Effector memory CD8-positive, alpha-beta T cell (primary cell): ENCODE measurements at places on chromosomes 4 and X.

DNA sequence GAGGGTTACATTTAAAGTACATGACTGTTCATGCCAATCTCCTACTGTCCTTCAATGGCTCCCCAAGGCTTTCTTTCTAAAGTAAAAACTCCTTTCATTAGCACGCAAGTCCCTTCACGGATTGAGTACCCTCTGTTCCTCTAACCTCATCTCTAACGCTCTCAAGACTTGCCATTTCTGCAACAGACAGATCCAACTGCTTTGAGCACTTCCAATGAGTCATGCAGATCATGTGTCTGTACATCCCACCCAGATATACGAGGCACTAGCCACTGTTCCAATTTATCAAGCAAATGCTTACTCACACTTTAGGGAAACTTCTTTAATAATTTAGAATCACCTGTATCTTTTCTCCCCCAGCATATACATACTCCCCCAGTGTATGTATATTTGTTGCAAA lies 332.5 kb upstream of the ZFP42 start:
- no peak for DNase-seq

- DNase-seq, result peak; percentile 52
Measured at GRCh38 chr4:15963001-15963451, at the start of gene FGFBP2. FGFBP2 (minus strand) TSS chr4:15963175; CDS start chr4:15963129, 46 bp downstream.

DNA sequence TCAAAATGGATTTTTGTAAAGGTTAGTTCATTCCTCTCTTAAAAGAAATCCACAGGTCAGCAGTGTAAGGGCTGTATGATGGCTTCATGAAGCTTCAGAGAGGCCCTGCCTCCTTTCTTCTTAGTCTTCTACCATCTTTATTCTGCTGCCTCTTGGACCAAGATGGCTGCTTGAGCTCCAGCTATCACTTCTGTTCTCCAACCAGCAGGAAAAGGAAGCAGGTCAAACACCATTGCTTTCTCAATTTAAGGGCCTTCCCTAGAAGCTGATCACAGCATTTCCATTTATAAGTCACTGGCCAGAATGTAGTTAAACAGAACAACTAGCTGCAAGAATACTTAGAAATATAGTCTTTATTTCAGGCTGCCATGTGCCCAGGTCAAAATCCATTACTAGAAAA lies 336.8 kb upstream of the KLF3 start:
- no peak for DNase-seq

GRCh38 chr4:185019456-185020292 lies 1.4 kb downstream of the HELT start:
- no peak for DNase-seq

DNA sequence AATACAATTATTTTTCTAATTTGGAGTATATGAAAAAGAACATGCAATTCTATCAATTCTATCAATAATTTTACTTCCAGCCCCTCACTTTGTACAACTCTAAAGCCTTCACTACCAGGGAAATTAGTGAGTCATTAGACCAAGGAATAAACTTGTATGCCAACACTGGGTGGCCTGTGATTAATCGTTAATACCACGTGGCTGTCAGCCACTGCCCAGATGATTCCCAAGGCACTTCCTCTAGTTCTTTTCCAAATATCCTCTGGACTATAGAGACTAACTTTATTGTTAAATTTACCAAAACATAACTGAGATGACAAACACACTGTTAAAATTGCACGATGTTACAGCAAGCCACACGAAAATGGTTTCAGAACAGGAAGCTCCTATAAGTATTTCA lies 45.7 kb downstream of the MID1 start:
- no peak for DNase-seq

GRCh38 chr4:158208963-158209640 lies 1.2 kb upstream of the TMEM144 start:
- DNase-seq, result no peak

- no peak for DNase-seq
Measured at GRCh38 chr4:146621-147020, 22.3 kb downstream of the ZNF718 start.

GRCh38 chr4:157143369-157143768 lies 67.4 kb downstream of the GLRB start:
- no peak for DNase-seq

DNA sequence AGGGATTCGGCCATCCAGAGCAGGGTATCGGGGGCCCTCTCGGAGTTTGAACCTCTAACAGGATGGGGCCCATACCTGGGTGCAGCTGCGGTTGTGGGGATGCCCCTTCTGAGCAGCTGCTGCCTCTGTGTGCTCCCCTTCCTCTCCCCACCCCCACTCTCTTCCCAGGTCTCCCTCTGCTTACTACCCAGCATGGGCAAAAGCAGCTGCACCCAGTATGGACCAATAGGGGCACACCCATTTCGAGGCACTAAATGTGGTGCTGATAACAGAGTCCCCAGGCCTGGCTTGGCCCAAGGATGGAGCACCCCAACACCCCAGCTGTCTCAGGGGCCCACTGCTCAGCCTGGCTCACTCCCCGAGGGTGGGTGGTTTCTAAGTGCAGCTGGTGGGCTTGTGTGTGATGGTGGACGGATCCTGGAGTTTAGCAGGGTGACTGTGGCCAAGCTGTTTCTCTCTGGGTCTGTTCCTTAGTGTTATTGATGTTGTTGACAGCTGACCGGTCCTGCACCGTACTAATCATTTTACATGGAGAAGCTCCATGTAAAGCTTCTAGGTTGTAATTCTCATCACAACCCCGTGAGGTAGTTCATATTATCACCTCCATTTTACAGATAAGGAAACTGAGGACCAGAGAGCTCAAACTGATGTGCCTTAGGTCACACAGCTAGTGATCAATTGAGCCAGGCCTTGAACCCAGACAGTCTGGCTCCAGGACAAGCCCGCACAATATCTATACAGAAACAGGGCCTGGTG lies 13.1 kb upstream of the KIAA0232 start:
- no peak for DNase-seq

DNA sequence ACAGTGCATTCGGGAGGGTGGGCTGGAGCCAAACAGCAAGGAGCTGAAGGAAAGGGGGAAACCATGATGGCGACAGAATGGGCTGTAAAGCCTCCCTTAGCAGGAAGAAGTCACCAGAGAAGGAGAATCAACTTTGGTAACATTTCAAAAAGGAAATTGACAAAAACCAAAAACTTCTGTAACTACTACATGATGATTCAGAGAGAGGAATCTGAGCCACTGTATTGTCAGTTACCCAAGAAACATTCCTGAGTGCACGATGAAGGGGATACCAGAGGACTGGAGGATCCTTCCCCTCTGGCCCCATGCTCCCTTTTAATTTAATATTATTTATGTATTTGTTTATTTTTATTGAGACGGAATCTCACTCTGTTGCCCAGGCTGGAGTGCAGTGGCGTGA lies 26.3 kb downstream of the PDHA1 start:
- DNase-seq, result no peak

- no peak for DNase-seq
Measured at GRCh38 chr4:14693728-14694127, 308.6 kb upstream of the CPEB2 start.

DNA sequence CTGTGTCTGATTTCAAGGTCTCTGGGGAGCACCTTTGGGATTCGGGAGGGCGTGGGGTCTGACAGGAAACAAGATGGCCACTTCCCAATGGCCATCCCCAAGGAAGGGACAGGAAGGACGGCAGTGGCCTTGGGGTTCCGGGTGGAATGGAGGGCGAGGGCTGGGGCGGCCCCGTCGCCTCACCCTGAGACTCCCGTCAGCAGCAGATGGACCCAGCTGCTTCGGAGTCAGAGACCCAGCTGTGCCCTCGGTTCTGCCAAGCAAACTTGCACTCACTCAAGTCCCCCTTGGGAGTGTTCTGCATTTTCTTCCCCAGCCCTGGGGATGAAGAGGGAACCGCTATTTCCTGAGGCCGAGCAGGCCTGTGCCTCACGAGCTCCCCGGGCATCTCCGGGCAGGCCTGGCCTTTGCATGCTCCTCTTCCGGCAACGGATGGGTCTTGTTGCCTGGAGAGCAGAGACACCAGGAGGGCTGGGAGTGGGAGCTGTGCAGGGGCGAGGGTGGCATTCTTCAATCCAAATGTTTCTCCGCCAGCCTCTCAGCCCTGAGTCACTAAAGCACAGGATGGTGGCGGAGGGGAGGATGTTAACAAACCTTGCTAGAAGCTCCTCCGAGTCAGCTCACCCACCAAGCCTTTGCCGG lies 6.8 kb upstream of the DUSP9 start:
- no peak for DNase-seq

GRCh38 chr4:177681902-177682301 lies 239.7 kb upstream of the AGA start:
- DNase-seq, result no peak

DNA sequence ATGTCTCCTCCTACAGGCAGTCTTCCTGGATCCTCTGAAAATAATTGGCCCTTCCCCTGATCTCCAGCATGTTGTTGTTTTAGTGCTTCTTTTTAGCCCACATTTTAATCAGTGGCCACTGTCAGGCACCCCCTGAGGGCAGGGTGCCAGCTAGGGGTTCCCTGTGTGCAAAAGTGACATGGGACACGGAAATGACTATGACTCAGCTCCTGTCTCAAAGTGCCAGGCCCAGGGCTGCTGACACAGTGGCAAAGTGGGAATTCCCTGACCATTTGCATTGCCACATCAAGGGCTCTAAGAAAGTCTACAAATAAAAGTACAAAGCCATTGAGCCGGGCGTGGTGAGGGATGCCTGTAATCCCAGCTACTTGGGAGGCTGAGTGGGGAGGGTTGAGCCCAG lies 24.8 kb downstream of the HMX1 start:
- no peak for DNase-seq

DNA sequence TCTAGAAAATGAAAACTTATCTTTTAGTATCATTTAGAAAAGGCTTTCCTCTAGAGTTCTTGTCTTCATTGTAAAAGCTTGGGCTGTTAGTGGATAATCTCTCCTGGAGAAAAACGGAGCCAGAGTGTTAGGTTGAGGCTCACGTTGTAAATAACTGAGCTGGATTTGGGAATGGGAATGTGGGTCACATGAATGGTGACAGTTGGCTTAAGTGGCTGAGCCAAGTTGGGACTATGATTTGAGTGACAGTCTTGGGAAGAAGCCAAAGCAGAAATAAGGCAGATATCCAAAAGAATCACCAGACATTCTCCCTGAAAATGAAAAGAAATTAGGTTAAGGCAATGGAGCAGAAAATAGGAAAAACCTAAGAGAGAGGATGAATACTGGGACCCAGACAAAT lies 33.6 kb upstream of the PDGFC start:
- DNase-seq, result no peak

DNA sequence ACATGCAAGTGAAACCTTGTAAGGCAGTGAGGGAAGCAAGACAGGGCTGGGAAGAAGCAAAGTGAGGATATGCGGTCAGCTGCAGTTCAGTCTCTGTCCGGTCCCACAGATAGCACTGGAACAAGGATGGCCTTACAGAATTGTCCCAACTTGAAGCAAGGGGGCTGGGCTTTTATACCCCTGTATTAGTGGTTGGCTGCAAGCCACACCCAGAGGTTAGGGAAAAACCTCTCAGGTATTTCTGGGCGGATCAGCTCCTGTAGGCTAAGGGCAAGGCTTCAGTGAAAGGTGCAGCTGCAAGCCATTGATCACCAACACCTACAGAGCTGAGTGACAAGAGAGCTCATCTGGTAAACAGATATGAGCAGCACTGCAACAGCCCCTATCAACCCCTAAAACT lies 89.0 kb downstream of the KDR start:
- no peak for DNase-seq

DNA sequence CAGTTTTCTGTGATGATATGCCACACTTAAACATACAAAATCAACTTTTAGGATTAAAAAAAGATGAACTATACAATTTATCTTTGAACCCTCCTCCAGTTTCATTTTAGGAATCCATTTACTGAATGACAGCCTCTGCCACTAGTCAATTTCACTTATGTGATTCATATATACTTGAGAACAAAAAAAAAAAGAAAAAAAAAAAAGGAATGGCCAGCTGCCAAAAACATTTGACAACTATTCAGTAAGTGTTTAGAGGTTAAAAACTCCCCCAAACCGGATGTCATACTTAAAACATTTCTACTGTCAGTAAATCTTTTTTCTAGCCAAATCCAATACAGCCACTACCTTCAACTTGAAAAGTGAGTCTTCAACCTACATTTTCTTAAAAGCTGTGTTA lies 266.7 kb upstream of the MAGEB2 start:
- no peak for DNase-seq

DNA sequence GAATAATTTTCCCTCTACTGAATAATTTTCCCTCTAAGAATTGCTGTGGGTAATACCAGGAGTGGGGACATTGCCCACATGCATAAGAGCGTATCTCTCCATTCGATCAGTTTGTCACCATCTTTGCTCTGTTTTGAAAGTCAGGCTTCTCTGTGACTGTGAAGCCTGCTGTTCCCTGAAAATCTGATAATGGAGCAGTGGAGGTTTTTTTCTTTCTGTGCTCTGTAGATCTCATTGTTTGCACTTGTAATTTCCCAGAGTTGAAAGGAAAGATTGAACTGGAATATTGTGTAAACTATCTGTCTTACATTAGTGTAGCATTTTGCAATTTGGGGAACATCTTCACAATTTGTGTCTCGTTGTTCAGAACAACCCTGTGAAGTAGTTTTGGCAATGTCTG lies 4.3 kb downstream of the ZXDB start:
- DNase-seq, result no peak

- no peak for DNase-seq
Measured at GRCh38 chr4:149441338-149441737, 374.3 kb downstream of the IQCM start.

- no peak for DNase-seq
Measured at GRCh38 chr4:7805533-7806337, 133.9 kb downstream of the AFAP1 start.

DNA sequence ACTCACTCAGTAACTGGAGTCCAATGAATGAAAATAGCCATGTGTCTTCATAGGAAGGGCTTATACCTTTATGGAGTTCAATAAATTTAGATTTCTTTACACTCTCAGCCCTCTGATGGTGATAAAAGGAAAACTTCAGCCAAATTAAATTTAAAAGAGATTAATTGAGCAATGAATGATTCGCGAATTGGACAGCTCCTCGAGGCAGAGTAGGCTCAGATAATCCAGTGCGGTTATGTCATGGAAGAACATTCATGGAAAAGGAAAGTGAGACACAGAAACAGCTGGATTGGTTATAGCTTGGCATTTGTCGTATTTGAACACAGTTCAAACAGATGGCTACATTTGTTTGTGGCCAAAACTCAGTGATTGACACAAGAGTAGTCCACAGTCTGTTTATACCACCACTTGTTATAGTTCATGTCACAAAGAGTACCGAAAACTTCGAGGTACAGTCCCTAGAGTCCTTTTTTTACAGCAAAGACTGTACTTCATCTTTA lies 54.6 kb upstream of the TACR3 start:
- DNase-seq, result no peak
